Stimulated activated CD8-positive, alpha-beta memory T cell treated with anti-CD3 and anti-CD28 coated beads, Interleukin-7, amount 100 ng/mL, for 4 hours (primary cell): ENCODE measurements at places on chromosomes 6 and 20.

DNA sequence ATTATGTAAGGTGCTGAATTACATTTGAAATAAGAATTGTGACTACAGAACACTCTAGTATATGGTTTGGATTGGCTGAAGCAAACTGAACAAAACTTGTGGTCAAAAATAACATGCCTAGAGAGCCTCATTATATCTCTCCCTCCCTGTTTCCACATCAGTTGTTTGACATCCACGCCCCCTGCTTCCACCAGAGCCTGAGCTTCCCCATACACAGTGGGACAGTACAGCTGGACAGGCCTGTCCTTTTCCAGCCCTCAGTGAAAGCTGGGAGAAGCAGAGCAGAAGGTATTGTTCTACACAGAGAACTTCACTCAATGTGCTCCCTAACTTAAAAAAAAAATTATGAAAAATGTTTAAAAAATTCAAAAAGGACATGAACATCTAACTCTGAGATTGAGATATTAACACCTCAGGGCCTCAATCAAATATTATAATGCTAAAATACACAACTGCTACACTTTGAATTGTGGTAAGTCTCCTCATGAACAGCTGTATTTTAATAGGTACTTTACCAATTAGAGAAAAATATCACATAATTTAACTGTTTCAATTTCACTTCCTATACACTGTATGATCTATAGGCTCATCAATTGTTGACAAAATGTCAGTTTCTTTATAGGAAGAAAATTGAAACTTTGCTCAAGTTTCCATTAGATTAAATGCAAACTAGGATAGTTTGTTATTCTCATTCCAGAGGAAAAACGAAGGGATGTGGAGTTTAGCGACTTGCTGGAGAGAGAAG, 44.9 kb upstream of the SCML4 start:
- DNase-seq: no peak

GRCh38 chr20:41694796-41695195, 76.6 kb upstream of the CHD6 start:
- DNase-seq: no peak

DNA sequence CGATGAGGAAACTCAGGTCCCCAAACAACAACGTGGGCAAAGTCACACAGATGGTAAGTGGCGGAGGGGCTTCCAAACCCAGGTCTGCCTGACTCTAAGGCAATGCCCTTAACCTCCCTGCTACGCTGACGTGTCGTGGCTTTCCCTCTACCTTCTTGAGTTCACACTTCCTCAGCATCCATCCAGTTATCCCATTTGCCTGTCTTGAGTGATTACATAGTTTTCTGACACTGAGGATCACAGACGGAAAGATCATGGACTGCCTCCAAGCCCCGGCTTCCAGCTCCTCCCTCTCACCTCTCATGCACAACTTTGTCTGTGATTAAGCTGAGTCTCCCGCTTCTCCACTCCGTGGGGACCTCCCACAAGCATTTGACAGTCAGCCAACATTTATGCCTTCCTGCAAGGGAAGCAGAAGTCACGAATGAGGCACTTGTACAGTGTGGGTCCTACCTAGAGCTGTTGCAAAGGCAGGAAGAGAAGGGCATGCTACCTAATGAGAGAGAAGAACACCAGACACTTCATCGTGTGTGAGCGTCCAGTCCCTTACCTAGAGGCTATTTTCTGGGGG, 33.8 kb downstream of the TBC1D7 start:
- no peak for DNase-seq

GRCh38 chr6:126804332-126805064, 314.0 kb upstream of the RSPO3 start:
- DNase-seq: no peak

- DNase-seq: no peak
These were observed 105.3 kb upstream of the TAB2 start for GRCh38 chr6:149212206-149212605.

DNA sequence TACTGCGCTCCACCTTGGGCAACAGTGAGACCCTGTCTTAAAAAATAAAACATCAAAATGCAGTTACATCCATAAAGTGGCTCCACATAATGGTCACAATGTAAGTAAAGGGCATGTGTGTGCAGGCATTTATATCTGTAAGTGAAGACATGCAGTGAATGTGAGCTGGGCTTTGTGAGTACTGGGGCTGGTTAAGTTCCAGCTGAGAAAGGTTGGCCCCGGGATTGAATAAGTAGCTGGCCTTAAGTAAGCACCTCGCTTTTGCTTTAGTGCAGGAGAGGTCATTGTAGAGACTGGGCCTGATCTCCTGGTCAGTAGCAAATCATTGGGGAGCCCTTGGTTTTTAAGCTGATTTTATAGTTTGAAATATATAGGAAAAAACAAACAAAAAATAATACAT, 8.0 kb downstream of the QKI start:
- no peak for DNase-seq

DNA sequence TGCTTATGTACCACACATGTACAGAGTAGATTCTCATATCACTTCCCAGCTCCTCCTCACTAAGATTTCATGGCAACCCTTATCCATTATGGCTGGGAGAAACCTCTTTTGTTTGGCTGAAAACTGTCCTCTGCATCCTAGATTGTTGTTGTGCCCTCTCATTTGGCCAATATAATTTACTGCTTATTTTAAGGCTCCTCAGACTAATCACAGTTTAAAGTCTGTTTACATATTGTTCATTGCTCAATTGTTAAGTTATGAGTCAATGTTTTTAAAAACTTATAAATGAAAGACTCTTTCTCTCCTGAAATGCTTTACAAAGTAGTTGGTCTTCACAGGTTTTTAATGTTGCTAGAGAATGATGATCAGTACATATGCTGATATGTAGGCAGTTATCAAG, 57.3 kb downstream of the FAM83B start:
- DNase-seq: no peak
